GM19239 (cell line): ENCODE measurements at places on chromosomes 11 and 22.

- no peak for DNase-seq
Measured at GRCh38 chr22:40405178-40406062, 35.0 kb downstream of the SGSM3 start.

DNA sequence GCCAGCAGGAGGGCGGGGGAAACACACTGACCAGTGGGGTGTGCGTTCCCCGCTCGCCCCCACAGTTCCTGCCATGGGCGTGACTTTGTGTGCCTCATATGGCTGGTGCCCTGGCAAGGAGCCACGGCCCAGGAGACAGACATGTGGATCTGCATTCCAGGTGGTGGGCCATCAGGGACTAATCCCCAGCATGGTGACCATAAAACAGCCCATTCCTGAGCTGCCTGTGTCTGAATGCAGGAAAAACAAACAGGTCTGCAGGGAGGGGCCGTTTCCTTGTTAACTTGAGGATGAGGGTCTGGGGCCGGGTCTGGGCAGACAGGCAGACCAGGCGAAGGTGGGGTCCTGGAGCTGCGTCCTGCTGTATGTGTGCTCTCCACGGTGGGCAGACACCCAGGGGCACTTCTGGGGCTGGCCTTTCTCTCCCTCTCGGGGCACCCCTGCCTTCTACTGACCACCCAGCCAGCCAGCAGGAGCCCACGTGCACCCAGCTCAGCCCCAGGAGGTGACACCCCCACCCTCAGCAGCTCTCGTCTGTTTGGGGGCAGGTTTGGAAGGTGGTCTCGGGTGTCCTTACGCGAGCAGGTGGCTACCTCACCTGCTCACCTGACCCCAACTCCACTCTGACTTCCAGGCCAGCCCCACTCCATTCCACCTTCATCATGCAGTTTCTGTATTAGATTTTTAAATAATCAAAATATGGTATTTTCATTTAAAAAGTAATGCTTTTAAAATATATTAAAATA is 120.3 kb downstream of the KCNQ1OT1 start:
- DNase-seq: no peak

DNA sequence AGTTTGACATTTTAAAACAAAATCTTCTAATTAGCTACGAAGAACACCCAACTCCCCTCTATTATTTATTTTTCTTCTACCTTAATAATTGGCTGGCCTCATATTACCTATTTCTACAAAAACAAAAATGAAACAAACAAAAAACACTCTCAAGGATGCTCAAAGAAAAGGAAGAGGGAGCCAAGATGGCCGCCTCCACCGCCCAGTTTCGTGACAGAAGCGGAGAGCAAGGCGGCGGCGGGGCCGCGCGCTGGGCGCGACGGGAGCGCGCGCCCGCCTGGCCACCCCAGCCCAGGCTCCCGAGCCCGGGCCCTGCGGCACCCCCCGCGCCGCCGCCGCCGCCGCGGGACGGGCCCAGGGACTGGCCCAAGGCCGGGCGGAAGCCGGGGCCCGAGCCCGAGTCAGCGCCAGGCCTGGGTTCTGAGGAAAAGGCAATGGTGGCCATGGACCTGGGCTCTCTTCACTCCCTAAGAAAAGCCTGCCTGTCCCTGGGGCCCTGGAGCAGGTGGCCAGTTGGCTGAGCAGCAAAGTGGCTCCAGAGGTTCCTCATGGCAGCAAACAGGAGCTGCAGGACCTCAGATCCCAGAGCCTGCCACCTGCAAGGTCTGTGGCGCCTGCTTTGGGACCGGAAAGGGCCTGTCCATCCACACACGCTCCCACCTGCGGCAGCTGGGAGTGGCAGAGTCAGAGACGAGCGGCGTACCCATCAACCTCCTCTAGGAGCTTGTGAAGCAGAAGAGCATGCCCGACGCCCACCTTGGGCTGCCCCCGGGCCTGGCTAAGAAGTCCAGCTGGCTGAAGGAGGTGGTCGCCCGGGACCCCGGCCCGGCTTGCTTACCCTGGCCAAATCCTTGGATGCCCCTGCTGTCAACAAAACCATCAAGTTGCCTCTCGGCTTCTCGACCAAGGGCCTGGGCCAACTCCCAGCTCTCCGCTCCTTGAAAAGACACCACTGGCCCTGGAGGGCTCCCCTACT is 543.2 kb upstream of the CCDC179 start:
- DNase-seq: no peak

GRCh38 chr11:833114-833791 is 501 bp downstream of the CD151 start:
- DNase-seq: no peak

- DNase-seq: no peak
Measured at GRCh38 chr22:41848468-41848867, 15.6 kb downstream of the SREBF2 start.

DNA sequence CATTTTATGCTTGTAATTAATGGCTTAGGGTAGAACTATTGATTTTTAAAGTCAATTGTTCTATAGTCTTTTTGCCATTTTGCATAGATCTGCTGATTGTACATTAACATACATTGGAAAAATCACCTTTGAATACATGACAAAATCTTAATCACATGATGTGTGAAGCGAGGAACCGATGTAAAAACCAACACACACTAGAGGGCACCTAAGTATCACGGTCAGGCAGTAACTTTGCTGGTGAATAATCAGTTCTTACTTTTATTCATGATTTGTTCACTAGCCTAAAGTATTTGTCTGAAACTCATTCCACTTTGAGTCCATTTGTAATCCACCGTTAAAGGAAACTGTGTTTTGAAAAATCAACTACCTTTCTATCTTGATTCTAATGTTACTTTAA is 28.2 kb downstream of the JHY start:
- no peak for DNase-seq

GRCh38 chr11:32141745-32142546 is 51.1 kb downstream of the RCN1 start:
- no peak for DNase-seq

DNA sequence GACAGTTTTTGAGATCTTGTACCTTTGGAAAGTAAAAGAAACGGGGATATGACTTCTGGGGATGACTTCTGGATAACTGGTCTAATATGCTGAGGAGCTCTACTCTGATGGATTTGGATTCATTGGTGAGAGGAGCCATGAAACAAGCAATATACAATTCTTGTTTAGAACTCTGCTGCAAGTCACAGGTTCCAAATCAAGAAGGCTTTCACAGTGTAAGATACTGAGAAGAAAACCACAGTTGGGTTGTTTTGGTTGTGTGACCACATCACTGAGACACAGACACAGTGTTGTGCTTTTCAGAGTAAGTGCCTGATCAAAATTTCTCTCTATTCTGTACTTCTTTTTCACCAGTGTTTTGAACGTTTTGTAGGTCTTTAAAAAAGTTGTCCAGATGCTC is 13.1 kb upstream of the UCP2 start:
- no peak for DNase-seq

DNA sequence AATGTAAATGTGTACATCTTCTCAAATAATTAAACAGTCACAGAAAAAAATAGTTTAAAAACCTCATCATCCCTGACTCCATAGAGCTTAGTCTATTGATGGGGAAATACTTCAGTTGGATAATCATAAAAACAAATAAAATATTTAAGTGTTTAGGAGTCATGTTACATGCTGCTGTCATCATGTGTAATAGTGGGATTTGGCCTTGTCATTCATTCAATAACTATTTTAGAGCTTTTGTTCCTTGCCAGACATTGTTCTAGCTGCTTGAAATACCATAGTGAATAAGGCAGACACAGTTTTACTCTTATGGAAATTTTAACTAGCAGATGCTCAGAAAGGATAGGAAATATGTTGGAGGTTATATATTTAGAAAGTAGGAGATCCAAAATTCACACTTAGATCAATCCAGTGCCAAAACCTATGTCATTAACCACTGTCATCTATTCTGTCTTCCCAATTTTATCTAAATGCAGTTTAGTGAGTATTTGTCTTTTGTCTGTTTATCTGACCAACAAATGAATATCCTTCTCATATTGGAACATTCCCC is 324.7 kb downstream of the CASP12 start:
- no peak for DNase-seq

DNA sequence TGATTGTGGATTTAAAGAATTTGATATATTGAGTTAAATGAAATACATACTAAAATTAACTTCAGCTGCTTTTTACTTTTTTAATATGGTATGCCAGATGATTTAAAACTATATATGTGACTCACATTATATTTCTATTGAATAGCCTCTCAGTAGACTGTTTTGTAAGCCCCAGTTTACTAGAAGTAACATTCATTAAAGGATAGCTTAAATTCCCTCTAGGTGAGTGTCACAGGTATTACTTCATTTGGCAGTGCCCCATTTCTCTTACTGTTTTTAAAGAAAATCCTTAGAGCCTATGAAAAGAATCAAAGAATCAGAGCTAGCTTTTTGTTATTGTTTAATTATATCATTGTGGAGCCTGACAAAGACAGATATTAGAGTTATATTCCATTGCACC is 48.6 kb downstream of the ZC3H12C start:
- DNase-seq: no peak

GRCh38 chr11:6333095-6333494 is 12.8 kb upstream of the CAVIN3 start:
- DNase-seq: no peak

- no peak for DNase-seq
Measured at GRCh38 chr11:22065472-22065871, 127.4 kb upstream of the ANO5 start.

DNA sequence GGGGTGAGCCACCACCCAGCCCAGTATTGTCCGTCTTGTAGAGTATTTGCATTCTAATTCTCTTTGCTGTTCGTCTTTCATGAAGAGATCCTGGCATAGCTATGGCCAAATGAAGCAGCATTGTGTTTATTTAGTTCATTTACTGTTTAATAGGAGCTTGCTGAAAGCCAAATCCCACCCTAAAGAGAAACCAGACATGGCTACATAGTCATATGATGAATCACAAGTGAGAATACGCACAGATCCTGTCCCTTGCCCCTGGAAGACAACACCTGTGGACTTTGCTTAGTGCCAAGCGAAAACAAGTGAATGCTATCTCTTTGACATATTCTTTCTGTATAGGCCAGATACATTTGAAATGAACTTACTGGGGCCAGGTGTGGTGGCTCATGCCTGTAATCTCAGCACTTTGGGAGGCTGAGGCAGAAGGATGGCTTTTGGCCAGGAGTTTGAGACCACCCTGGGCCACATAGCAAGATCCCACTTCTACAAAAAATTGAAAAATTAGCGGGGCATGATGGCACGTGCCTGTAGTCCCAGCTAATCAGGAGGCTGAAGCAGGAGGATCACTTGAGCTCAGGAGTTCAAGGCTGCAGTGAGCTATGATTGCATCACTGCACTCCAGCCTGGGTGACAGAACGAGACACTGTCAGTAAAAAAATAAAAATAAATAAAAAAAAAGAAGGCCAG is 5.1 kb upstream of the ARFGAP3 start:
- DNase-seq: no peak

DNA sequence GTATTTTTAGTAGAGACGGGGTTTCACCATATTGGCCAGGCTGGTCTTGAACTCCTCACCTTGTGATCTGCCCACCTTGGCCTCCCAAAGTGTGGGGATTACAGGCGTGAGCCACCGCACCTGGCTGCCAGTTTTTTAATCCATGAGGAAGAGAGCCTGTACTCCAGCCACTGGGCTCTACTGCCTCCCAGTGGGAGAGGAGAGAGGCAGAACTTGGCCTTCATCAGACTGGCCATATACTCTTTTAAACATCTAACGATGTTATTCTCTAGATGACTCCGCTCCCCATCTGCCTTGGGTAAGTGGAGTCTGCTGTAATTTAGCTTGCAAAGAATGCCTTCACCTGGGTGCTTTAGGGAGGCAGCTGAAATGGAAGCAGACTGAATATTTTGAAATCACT is 34.6 kb downstream of the SLC6A5 start:
- no peak for DNase-seq

DNA sequence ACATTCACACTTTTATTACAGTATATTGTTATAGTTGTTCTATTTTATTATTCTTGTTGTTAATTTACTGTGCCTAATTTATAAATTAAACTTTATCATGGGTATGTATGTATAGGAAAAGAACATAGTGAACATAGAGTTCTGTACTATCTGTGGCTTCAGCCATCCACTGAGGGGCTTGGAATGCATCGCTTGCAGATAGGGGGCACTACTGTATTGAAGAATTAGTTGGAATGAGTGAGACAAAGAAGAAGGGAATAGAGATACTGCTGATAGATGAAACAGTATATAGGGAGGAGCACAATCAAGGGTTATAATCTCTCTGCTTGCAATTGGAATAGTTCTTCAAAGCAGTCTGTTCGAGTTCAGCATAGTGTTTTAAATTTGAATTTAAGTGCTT is 432.2 kb downstream of the RAB38 start:
- no peak for DNase-seq

DNA sequence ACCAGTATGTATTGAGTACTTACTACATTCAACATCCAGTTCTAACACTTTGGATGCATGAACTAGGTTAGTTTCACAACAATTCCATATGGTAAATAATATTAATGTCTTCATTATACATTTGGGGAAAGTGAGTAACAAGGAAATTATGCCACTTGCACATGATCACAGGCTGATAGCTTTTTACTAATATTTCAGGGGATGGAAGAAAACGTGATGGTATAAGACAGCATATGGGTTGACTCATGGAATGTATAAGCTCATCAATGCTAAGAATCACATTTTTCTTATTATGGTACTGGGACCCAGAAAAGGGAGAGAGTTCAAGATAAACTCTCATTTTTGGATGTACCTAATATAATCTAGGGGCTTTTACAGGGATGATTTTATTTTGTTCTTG is 188.7 kb downstream of the MIAT start:
- DNase-seq: no peak

DNA sequence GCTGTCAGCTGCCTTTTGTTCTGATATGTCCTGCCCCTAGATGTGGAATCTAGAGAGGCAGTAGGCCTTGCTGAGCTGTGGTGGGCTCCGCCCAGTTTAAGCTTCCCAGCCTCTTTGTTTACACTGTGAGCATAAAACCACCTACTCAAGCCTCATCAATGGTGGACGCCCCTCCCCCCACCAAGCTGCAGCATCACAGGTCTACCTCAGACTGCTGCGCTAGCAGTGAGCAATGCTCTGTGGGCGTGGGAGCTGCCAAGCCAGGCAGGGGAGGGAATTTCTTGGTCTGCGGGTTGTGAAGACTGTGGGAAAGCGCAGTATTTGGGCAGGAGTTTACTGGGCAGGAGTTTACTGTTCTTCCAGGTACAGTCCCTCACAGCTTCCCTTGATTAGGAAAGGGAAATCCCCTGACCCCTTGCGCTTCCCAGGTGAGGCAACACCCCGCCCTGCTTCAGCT is 98.5 kb downstream of the SMCO4 start:
- no peak for DNase-seq

GRCh38 chr11:114915871-114916805 is 237.8 kb downstream of the NXPE2 start:
- no peak for DNase-seq

- peak; percentile 61 for DNase-seq
Measured at GRCh38 chr22:31292236-31292989, at the start of gene PIK3IP1. TSS of gene PIK3IP1 (minus strand) at chr22:31292488. CDS start at chr22:31292344, 144 bp downstream.
